Fibroblast of the conjunctiva (primary cell): ENCODE measurements at places on chromosomes 11 and 22.

DNA sequence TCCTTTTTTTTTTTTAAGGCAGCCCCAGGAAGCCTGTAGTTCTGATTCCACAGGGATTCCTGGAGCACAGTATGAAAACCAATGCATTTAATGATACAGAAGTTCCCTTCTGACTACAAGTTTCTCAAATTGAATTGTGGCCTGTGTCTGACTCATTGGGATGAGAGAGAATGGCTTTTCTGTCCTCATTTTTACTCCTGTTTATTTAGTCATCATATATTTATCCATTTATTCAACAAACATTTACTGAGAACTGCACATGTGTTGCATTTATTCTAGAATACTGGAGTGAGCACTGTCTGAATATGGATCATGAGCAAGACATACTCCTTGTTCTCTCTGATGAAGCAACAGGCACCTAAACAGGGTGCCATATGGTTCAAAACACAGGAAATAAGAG is 231.2 kb downstream of the NTM start:
- DNase-seq, result no peak

DNA sequence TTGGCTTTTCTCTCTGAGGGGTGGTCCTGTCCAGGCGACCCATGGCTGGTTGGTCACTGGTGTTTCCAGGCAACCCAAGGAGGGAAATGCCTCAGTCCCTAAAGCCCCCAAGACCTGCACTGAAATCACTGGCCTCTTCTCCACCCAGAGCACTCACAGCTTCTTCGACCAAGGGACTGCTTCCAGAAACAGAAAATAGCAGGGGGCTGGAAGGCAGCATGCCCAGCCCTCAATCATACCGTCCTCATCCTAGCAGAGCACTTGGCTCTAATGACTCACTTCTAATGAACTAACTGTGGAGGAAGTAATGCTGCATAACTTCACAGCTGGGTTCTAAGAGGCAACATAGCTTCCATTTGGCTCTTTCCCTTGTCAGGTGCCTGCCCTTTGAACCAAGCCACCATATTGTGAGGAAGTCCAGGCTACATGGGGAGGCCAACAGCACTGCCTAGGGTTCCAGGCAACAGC is 27.6 kb downstream of the DKK3 start:
- DNase-seq, result no peak

DNA sequence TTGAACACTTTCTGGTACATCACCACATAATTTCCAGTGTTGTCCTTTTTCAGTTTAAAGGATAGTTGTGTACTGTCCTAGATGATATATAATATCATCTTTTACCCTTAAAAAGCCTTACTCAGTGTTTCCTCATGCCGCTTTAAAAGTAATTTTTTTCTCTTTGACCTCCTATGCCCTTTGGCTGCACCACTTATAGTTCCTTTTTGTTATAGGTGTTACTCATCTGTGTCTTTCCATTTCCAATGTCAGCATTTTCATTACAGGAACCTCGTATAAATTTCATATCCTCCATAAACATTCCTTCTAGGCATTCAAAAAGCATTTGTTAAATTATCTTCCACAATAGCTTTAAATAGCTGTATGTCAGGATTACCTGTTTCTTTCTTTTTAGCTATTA is 40.8 kb downstream of the USP47 start:
- DNase-seq, result no peak

GRCh38 chr11:122101625-122102291 is 14.3 kb downstream of the BLID start:
- peak; percentile 90 for DNase-seq

DNA sequence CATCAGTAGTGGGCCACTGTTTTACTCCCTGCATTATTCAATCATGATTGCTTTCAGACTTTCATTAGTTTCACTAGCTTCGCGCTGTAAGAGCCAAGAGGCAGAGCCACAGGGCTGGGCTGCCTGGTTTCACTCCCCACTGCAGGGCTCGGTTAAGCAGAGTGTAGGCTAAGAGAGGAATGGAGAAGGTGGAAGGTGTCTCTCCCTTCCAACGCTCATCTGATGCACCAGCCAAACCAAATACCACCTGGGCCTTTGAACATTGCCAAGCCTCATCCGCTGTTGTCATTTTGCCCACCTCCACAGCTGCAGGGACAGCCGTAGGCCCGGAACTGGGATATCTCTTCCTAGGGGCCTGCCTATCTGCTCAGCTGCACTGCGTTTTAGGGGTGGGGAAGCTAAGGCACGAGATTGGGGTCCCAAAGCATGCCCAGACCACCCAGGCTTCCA is 480 bp upstream of the SMARCB1 start:
- DNase-seq, result no peak

DNA sequence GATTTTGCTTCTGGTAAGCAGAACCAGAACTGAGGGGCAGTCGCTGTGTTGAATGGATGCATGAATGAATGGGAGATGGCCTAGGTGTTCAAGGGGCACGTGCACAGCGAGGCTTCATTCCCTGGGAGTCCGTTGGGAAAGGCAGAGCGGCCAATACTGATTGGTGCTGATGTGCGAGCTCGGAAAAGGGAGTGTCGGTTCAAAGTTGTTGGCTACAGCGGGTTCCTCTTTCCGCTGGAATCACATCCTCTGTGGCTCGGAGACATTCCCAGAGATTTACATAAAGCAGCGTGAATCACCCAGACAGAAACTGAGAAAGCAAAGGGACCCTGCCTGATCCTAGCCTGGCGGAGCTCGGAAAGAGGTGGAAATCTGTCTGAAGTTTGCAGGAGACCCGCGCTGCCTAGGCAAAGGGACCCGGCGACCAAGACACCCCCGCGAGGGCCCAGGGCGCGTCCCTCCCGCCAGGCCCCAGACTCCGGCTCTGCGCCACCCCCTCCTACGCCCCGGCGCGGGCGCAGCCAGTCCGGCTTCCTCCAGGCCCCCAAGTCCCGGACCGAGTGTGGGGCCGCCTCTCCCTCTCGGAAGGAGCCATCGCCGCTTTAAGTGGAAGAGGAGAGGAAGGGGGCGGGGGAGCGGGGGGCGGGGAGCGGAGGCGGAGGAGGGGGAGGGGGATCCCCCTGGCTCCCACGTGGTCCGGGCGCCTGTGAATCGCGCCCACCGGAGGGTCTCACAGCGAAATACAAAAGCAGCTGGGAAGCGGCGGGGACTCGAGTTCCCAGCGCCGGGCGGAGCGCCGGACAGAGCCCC is at the start of gene FJX1:
Gene FJX1 (plus strand): TSS at position 774 of the 810 bp plus-strand sequence. CDS start 177 bp downstream, outside the sequence.
- DNase-seq, result peak; percentile 75
